ENCODE measurements at places on chromosomes 1 and 21.

GRCh38 chr1:203628201-203629015 is 1.8 kb downstream of the ATP2B4 start:
- no peak for DNase-seq

GRCh38 chr1:241702442-241703373 is 50.6 kb downstream of the WDR64 start:
- DNase-seq: no peak

DNA sequence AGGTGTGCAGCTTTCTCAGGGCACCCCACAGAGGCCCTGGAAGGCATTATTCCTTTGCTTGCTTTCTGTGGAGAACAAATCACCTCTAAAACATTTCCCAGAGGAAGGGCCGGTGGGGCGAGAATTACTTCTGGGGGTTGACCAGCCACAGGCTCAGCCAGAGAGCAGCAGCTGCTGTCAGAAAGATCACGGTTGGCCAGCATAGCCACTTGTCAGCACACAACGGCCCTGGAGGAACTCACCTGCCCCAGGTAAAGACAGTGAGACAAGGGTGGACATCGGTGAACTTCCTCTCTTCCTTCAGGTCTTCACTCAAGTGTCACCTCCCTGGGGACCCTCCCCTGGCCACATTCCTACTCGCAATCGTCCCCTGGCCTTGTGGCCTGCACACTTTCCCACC is 69.5 kb upstream of the CLDN14 start:
- DNase-seq: no peak

DNA sequence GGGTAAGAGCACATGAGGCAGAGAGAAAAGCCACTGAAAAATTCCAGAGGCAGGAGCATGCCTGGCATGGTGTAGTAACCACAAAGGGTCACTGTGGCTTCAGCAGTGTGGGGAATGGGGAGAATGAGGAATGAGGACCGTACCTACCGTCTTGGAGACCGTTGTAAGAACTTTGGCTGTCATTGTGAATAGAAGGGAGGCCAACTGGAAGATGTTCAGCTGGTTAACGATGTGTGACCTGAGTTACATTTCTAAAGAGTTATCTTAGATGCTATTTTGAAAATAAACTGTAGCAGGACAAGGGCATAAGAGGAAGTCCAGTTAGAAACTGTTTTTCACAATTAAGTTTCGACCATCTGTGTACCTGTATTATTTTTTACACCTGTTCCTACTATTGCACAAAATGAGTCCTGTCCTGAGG is 365.5 kb upstream of the SGIP1 start:
- DNase-seq: no peak

- no peak for DNase-seq
Measured at GRCh38 chr1:43270421-43271095, 775 bp downstream of the TMEM125 start.

DNA sequence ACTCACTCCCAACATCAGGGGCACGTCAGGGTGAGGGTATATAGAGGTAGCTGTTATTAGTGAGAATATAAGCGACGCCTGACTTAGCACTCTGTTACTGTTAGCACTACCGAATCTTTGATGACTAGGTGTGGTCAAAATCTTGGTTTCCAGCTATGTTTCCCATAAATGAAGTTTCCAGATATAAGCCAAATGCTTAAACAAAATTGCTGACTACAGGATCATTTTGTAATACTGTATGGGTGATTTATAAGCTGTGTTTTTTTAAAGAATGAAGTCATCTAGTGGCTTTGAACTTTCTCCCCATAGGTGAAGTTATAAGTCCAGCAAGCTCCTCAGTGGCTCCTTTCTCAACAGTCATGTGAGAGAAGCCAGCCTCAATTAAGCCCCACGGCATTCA is 23.7 kb downstream of the KCNJ15 start:
- DNase-seq: no peak

DNA sequence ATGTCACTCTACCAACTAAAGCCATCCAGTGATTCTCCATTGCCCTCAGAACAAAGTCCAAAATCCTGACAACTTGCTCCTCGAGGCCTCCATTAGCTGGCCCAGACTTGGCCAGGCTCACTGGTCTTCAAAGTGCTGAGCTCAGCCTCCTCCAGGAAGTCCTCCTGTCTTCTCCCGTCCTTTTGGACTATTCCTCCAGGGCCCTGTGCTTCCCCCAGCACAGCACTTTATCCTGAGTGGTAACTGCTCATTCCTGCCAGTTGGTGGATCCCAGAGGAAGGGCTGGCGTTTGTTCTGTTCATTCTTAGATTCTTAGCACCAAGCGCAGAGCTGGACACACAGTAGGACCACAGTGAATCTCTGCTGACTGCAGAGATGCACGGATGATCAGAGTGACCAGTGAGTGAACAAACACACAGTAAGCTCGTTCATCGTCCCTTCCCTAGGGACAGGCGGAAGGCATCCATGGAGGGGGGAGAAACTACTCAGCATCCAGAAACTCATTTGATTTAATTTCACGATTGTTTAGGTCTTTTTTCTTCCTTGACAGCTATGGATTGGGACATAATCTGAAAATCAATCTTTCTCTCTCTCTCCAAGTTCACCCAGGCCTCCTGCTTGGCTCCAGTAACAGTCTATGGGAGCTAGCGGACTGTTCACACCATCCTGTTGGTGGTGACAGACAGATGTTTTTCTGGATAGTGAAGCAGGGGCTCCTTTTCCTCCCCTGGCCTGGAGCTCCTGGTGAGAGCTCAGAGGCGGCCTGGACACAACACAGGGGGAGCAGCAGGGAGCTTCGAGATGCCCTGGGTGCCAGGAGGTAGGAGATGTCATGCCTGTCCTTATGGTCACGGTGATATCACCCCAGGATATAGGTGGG is 180.2 kb downstream of the PTPRU start:
- DNase-seq: no peak
